Muscle of back (tissue), 13 donors: ENCODE measurements at places on chromosomes 2 and 18. TPM values are rescaled to one million over a fixed set of nuclear protein-coding genes. Genes with fewer than 3 reads are reported as not detected.

Gene NEU2
- polyA plus RNA-seq: not detected

GRCh38 chr2:237185553-237185925, 99.8 kb downstream of the COPS8 start:
- no peak for DNase-seq

DNA sequence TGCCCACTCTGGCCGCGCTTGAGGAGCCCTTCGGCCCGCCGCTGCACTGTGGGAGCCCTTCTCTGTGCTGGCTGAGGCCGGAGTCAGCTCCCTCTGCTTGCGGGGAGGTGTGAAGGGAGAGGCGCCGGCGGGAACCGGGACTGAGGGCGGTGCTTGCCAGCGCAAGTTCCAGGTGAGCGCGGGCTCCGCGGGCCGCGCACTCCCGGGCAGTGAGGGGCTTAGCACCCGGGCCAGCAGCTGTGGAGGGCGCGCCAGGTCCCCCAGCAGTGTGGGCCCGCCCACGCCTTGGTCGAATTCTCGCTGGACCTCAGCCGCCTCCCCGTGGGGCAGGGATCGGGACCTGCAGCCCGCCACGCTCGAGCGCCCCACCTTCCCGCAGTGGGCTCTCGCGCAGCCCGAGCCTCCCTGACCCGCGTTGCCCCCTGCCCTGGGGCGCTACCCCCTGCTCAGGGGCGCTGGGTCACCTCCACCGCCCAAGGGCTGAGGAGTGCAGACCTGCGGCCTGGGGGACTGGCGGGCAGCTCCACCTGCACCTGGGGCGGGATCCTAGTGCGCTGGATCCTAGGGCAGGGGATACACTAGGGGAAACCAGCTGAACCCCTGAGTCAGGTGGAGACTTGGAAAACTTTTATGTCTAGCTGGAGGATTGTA, 97.3 kb downstream of the CD8B2 start:
- no peak for DNase-seq

GRCh38 chr2:112065966-112066365, 10.9 kb downstream of the TMEM87B start:
- peak; percentile 47 for DNase-seq

DNA sequence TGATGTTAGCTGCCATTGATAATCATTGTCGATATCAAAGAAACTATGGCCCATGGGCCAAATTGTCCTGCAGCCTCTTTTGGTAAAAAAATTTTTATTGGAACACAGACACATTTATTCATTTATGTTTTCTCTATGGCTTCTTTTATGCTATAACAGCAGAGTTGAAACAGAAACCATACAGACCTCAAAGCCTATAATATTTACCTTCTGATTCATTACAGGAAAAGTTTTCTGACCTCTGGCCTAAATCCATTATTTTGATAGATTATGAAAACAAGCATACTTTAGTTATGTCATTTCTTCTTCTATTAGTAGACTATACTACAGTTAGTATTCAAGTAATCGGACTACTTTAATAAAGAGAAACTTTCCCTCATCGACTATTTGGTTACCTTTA, 349.7 kb upstream of the GALNT5 start:
- DNase-seq: no peak

- DNase-seq: no peak
Observed at GRCh38 chr2:55420871-55421270, 1.2 kb upstream of the CCDC88A start.

DNA sequence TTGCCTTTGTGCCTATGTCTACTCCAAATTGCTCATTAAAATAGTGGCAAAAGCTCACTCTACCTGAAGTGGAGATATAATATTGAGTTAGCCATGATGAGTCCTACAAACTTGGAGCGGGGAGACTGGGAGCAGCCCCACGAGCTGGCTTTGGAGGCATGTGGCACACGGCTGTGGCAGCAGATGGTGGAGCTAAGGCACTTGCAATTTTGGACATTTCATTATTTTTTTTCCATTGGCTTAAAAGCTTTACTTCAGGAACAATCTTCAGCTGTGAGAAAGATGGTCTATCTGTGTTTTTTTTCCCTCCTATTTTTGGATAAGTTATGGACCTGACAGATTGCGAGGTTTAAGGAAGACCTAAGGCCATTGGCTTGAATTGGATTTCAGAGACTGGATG, 578.3 kb downstream of the CMPK2 start:
- no peak for DNase-seq

DNA sequence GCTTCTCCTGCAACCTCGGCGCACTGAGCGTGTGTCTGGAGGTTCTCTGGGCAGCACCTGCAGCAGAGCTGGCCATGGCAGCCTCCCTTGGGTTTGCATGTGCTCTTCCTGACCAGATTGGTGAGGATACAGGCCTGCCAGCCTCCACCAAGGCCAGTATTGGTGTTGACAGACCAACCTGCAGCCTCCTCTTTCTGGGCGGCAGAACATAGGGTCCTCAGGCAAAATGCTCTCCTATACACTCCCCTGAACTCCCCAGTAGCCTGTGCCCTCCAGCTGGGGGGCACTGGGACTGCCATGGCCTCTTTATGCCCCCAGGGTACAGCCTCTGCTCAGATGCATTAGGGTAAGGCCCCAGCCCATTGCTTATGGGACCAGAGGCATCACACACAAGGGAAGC, 131.9 kb upstream of the SPRED2 start:
- no peak for DNase-seq

Gene PLCD4
- polyA plus RNA-seq: 29.9 TPM

Gene SRD5A2
- polyA plus RNA-seq: not detected

Gene DNMT3A
- 53.5 TPM for polyA plus RNA-seq

GRCh38 chr2:85996591-85996990, 107.8 kb upstream of the ST3GAL5 start:
- DNase-seq: peak; percentile 58

DNA sequence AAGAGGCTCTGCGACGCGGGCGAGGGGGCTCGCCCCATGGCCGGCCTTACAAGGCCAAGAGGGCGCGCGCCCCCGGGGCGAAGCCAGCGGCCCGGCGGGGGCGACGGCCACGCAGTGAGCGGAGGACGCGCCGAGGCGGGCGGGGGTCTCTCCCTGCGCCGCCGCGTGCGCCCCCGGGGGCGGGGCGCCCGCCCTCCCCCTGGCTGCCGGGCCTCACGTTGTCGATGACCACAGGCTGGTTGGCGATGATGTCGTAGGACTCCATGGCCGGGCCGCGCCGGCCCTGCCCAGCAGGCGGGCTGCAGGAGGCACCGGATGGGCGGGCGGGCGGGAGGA, 250 bp downstream of the ACTR1B start:
- DNase-seq: no peak

DNA sequence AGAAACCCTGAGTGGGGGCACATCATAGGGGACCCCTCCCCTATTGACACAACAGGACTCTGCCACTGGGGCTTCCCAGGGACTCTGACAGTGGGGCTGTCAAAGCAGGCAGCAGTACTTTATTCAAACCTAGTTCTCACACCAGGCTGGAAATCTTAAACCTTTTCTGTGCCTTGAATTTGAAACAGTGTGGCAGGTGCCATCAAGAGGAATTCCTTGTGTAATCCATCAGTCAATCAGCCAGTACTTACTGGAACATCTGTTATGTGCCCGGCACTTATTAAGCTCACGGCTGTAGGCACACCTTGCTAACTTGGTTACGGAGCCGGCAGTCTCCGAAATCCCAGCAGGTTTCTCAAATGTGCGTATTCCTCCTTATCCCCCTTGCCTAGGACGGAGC, 12.0 kb downstream of the GLI2 start:
- no peak for DNase-seq

DNA sequence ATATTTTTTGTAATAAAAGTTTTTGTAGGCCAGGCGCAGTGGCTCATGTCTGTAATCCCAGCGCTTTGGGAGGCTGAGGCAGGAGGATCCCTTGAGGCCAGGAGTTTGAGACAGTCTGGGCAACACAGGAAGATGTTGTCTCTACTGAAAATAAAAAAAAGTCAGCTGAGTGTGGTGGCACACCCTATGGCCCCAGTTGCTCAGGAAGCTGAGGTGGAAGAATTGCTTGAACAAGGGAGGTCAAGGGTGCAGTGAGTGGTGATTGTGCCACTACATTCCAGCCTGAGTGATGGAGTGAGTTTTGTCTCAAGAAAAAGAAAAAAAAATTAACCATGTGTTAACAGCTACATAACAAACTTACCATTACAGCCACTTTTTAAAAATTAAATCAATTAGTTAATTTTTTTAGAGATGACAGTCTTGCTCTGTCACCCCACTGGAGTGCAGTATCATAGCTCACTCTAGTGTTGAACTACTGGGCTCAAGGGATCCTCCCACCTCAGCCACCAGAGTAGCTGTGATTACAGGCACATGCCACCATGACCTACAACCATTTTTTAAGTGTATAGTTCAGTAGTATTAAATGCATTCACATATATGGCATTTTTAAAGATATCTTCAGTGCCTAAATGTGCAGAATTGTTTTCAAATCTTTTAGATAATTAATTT, 67.2 kb upstream of the ACYP2 start:
- no peak for DNase-seq

Gene ITGB1BP1
- polyA plus RNA-seq: 88.5 TPM

DNA sequence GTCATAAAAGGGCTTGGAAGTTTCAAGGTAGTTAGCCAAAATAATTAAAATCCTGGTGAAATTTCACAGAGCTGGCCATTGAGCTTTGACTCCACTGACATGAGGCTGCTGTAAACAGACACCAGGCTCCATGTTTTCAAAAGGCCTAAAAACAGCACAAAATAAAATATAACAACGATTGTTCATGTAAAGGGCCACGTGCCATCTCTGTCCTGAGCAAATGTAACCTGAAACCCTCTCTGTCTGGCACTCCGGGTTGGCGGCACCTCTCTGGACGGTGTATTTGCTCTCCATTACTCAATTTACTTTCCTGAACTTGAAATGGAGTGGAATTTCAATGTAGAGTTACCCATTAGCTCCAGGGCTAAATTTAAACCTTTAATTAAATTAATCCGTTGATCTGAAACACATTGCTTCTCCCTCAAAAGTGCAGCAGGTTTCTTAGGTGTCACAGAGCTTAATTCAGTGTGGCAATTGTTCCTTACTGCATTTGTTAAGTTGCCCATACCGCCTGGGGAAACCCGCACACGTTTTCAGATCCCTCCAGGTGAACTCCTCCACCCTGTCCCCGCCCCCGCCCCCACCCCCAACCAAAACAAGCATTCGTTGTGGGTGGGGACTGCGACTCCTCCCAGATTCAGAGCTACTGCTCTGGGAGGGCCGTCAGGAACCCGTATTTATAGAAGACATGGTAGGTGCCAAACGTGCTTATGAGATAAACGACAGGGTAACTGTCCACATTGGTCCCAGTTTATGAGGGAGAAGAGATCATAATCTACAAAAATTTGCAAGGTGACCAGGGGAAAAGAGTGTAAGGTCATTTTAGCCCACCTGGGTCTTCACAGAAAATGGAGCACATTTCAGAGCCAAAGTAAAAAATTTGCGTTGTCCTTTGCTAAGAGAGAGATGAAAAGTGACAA, 1.2 kb upstream of the CABLES1 start:
- DNase-seq: no peak

Gene DSC2
- polyA plus RNA-seq: 13.9 TPM

GRCh38 chr18:37242826-37243560, 322.6 kb downstream of the CELF4 start:
- DNase-seq: no peak

Gene ERBB4
- 7.5 TPM for polyA plus RNA-seq

DNA sequence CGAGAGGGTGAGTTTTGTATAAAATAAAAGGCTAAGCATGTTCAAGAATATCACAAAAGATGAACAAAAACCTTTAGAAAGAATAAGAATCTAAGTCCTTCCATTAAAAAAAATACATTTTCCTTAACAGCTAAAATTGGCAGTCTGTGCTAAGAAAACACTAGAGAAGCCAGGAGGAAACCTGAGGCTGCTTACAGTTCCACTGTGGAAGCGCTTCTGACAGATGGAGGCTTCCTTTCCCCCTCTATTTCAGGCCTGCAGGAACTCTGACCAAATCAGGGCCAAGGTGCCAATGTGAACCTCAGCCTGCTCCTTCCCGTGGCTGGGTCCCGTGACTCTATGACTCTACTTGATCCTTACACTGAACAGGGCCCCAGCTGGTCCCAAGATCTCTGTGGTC, 108.1 kb upstream of the ARHGAP28 start:
- no peak for DNase-seq

DNA sequence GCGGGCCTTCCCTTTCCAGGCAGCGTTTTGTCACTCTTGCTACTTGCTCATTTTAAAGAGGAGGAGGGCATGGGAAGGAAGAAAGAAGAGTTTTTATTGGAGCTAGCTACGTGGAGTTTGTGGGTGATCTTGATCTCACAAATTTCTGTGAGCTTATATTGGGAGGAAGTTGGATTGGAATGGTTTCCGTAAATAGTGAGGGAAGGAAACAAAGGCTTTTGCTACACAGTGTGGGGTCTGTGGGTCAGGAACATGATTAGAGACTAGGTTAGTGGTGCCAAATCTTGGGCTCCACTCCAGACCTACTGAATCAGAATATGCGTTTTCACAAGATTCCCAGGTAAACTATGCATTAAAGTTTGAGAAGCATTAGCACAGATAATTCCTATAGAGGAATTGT, 8.1 kb downstream of the RALB start:
- DNase-seq: no peak
